ENCODE measurements at places on chromosomes 2 and 18. TPM values are rescaled to one million over a fixed set of nuclear protein-coding genes. Genes with fewer than 3 reads are reported as not detected.

GRCh38 chr2:132609101-132609890 is 60.7 kb downstream of the LYPD1 start:
- no peak for DNase-seq

DNA sequence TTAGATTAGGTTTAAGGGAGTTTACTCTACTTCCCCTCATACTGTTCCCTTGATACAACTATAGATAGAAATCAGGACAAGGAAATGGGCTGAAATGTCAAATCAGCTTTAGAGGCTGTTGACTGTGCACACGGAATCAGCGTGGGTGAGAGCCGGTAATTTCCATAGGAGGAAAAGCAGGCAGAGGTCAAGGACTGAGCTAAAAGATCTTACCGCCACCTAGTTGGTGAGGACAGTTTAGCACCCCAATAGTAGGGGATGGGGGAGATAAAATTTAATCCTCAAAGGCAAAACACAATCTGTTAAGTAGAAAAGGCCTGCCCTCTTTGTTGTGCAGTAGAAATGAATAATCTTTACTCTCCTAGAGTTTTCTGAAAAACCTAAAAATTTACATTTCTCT is 1154.5 kb upstream of the CHAC2 start:
- no peak for DNase-seq

- no peak for DNase-seq
Observed at GRCh38 chr18:3716116-3716660, 266.2 kb downstream of the TGIF1 start.

Gene FTCDNL1
- polyA plus RNA-seq: 0.58 TPM

Gene INHA
- polyA plus RNA-seq: 0.37 TPM

Data from brain (organoid and tissue), 16 donors.